Karpas-422 (cell line): ENCODE measurements at places on chromosomes 7 and 10.

DNA sequence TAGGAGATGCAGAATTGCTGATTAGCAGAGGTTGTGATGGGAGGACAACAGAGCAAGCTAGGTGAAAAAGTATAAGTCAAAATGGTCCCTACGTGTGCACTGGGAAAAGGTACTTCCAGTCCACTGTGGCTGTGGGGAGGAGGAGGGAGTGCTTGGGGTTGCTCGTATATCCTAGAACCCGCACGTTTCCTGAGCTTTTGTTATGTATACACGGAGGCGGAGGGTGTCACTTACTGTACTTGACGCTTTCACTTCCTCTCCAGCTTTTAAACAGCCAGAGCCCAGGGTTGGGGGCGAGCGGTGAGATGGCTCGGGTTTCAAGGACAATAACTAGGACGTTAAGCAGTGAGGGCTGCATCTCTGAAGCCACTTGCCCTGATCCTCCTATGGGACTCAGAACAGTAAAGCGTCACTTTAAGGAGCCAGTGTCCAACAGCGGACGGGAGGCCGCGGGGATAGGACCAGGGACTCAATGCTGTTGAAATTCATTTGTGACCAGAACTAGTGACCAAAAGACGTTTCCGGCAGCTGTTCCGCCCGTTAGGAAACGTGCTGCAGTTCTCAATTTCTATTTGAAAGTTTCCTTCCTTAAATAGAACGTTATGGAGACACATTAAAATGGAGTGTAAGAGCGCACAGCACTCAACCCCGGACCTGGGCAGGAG, 985 bp upstream of the ETV1 start:
- DNase-seq = peak; percentile 45

DNA sequence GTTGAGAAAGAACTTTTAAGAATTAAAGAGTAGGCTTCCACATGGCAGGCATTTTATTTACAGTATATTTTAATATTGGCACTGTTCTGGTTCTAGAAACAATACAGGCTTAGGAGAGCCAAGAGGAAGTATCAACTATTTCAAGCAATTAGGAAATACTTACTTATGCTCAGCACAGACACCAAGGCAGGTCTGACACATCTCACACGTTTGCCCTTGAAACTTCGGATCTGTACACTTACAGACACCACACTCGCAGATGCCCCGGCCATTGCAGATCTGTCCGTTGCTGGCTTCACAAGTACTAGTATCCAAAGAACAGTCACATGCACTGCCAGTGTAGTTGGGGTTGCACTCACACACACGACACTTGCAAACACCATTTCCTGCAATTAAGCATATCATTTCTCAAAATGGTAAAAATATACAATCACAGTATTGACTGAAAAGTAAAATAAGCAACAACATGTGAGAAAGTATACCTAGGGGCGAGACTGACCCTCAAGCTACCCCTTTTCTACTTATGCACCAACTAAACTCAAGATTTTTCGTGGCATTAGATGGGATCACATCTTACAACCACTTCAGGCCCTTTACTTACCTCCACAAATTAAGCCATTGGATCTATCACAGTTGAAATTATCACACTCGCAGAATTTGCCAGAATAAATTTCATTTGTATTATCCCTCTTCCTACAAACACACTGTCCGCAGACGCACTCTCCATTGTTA, 46.6 kb downstream of the ITGB1 start:
- DNase-seq = no peak

- peak; percentile 84 for DNase-seq
Measured at GRCh38 chr10:114489521-114490310, 85.4 kb upstream of the AFAP1L2 start.

GRCh38 chr7:79317728-79318127, 135.7 kb downstream of the MAGI2 start:
- no peak for DNase-seq

DNA sequence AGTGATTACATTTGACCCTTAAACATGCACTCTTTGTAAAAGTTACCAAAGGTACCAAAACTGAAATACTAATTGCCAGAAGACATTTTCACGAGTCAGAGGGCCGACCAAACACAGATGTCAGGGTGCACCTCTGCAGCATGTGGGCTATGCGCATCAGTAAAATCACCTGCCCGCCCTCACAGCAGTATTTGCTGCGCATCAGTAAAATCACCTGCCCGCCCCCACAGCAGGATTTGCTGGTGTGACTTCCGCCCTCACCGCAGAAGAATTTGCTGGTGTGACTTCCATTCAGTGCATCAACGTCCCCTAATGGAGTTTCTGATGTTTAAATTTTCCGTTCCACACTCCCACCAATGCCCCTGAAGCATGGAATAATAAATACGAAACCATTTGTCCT, 202.9 kb downstream of the PTPRN2 start:
- no peak for DNase-seq

DNA sequence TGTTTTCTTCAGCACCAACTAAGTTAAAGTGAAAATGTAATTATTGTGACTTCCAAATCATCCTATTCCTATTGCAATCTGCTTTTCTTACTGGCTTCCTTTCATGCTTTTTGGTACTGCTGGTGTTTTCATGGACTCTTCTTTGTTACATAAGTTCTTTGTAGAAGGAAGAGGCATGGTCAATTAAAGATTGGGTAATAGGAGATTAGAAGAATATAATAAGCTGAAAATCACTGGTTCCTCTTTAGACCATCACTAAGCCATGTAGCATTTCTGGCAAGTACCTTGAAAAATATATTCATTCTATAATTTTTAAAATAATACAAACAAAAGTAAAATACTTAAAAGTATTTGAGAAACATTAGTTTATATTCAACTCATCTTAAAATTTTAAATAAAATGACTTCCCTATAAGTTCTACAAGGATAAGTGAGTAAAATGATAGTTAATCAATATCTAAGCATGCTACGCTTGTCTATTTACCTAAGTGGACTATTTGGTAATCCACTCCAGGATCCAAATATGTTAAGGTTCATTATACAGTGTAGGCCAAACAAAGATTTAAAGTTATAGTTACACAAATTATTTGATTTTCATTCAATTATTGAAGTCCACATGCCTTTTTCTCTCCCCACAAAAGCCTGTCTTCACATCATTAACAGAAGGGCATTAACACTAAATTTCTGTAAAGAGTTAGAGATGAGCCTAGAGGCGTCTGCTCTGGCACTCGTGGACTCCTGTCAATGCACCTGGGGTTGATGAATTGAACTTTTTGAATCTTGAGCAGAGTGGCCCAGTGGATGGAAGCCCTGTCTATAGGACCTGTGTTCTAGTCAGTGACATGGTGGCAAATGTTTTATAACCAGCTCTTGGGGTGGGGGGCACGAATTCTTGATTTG, 408.1 kb downstream of the INHBA start:
- DNase-seq = no peak

GRCh38 chr10:131983780-131984179, 2.1 kb upstream of the BNIP3 start:
- DNase-seq = no peak

DNA sequence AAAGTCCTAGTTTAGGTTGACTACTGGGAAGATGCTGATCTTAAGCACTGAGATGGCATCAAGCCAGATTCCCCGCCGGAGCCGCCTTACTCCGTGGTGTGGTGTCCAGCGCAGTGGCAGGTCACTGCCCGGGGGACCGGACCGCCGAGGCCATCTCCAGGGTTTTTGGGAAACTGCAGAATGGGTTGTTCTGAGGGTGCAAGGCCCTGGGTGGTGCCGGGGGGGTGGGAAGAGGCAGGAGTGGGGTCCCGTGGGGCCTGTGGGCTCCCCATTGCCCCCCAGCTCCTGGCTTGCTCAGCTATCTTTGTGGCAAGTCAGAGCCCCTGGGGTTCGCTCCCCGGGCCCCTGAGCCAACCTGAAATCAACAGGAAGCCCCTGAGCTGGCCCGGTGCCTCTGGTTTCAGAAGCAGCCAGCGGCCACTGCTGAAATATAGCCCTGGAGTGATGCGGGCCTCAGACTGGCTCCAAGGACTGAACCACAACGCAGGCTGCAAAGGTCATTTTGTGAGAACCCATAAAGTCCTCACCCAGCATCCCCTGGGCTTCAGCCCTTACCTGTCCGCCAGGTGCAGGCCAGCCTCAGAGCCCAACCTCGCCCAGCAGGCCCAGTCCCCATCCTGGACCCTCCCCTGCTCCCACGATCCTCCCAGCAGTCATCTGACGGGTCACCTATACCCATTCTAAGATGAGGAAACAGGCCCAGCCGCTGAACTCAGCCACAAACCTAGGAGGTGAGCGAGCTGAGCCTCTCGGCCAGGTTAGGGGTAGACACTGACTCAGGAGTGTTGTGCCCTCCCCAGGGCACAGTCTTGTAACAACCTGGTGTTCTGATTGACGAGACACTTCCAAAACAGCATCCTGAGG, 102.7 kb downstream of the PDGFA start:
- no peak for DNase-seq
